PC-9 (cell line): ENCODE measurements at places on chromosomes 2 and 18.

DNA sequence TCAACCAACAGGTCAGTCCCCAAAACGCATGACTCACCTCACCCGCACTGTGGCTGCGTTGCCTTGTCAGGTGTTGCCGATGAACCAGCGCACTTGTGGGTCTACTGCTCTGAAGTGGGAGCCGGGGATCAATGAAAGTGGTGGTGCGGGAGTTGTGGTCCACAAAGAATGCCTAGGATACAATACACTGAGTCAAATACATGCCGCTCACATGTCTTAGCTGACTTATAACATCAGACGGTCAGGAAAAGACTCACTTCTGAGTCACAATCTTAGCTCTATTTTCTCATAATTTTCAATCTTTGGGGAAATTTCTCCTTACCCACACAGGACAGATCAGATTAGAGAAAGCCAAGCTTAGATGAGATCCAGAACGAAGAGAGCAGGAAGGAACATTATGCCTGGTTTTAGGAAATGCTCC lies 107.1 kb upstream of the STK17B start:
- DNase-seq, result no peak

GRCh38 chr2:165678882-165679281 lies 115.2 kb downstream of the GALNT3 start:
- no peak for DNase-seq

DNA sequence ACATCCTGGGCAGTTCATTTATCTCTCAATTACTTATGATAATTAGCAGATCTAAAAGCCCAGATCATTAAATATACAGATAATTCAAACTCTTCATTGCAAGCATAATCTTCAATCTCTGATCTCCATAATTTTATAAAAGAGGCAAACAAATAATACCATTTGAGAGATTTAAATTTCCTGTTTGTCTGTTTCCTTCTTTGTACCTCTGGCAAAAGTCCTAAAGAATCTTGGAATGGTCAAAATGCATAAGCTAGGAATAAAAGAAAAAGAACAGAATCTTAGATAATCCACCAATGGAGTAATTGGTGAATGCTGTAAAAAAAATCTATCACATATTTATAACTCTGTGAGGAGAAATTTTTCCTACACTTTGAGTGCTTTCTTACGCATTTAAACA lies 1080.9 kb upstream of the ZEB2 start:
- DNase-seq, result no peak

DNA sequence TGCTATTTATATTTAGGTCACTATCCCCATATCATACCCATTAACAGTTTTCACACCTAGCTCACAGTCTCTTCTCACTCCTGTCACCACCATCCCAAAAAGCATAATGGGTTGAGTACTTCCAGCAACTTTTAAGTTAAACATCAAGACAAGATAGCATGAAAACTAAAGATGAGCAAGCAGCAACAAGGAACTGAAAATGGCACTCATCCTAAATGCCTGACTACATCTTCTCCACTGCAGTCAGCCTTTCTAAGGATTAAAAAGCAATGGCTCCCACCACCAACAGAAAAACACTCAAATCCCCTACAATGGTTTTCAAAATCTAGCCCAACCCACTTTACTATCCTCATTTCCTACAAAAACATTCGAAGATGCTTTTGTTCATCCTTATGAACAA lies 38.2 kb downstream of the CUL3 start:
- no peak for DNase-seq
